ENCODE measurements at places on chromosomes 6 and 20.

DNA sequence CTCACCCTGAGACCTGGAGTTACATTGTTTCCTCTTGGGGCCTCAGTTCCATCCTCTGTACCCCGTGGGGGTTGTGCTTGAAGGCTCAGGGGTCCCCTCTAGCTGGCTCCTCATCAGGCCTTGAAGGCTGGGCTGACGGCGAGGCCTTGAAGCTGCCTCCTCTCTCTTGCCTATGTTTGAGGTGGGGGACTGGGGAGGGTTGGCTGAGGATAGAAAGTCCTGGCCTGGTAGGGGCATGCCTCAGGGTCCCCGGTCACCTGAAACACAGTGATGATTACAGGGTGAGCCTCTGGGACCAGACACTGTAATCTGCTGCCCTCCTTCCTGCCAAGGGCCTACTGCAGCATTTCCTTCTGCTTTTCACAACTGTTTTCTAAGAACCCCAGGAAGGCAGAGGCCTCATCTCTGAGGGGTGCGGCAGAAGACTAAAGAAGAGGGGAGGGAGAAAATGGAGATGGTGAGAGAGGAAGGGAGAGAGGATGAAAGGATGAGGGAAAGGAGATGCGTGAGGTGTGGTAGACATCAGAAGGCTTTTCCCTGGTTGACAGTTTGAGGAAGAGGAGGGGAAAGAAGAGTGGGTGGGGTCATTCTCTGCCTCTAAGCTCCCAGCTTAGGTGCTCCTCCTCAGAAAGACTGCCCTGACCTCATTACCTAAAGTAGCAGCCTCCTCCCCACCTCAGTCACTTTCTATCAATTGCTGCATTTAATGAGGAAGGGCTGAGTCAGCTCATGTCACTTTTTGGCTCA lies 29.7 kb downstream of the VEGFA start:
- no peak for DNase-seq

DNA sequence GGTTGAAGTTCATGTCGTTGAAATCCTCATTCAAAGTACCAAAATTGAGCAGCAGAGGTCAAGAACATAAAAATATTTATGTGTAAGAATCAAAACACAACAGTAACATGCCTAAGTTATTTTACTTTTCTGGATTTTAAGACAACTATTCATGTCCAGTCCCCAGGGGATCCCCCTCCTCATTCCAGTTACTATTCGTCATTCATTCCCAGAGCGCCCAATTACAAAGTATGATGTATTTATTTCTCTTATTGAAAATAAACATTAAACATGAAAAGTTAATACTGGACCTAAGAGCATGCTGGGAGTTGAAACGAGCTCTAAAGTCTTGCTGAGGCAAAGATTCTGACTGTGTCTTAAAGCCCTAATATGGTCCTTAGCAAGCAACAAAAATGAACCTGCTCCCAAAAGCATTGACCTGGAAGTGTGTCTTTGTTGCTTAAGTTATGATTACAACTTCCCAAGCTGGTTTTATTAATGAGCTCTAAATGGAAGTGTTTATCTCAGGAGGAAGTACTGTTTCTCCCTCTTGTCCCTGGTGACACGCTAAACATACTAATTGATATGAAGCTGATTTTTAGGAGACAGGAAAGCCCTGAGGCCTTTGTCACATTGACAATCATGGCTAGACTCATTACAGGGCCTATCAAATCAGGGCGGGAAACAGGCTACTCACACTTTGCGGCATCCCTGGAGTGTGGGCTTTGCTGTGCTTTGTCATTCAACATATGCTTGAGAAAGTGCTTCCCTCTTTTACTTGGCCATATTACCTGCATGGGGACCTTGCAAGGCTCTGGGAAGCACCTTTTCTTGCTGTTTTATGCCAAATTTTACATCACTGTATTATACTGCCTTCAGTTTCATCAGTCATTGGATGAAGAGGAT lies 192.2 kb upstream of the DTNBP1 start:
- no peak for DNase-seq

DNA sequence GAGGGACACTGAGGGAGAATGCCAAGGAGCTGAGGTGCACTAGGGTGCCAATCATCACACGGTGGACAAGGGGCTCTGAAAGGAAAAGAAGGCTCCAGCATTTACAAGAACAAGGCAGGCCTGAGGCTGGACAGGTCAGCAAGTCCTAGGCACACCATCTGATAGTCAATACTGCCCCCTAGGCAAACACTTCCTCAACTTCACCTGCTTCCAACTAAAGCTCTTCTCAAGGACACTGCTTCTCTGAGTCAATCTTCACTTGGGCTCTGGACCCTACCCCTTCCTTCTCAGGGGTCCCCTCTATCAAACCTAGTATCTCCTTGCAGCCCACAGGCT lies 37.7 kb upstream of the SLC4A11 start:
- DNase-seq, result no peak

DNA sequence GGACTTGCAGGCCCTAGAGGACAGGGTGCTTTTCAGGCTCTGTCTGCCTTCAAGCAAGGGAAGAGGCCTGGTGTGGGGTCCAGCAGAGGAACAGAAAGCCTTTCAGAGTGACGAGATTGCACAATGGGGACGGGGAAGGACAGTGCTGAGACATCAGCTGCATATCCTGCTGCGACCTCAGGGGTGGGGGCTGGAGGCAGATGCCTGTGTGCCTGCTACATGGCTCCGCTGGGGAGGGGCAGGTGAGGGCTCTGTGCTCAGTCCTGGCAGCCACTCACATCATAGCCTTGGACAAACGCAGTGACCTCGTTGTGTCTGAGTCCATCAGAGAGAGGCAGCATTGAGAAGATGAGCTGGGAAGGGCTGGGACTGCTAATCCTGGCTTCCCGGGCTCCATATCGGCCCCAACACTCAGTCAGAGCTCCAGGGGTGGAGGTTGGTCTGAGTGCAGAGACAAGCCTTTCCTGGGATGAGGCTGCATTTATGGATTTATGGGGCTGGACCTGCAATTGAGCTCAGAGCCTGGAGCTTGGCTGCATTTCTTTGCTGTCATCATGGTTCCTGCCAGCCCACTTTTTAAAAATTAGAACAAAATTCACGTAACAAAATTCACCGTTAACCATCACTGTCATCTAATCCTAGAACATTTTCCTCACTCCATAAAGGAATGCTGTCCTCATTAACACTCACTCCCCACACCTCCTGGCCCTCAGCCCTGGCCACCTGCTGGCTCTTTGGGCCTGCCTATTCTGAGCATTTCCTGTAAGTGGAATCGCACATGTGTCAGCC lies 196.9 kb upstream of the SLC24A3 start:
- DNase-seq, result no peak

GRCh38 chr6:70894001-70894400 lies 62.9 kb downstream of the B3GAT2 start:
- no peak for DNase-seq

DNA sequence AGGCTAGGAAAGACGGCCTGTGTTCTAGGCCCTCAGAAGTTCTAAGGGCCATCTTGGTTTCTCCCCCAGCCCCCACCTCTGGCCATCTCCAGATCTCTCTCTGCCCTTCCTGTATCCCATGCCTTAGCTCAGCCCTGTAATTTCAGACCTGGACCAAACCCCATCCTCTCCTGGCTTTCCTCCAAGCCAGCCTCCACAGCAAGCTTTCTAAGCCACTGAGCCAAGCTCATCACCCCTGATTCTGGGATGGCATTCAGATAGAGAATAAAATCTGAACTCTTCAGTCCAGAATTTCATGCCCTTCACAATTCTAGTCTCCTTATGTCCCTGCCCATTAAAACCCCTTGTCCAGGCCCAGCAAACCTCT lies 18.9 kb upstream of the CCM2L start:
- no peak for DNase-seq

DNA sequence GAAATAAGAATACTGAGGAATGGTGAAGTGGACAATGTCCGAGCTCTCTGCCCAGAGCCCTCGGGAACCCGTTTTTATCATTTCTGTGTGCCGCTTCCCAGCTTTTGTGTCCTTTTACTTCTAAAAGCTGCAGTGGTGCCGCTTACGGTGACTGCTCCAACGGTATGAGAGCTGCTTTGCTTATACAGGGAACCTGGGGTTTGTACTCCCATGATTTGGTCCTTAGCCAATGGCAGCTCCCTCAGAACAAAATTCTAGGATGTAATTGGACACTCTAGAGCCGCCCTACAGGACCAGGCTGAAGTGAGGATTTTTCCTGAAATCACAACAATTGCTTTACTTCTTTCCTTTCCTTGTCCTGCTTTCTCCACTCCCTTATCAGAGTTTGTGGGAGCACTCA lies 24.2 kb upstream of the PCSK2 start:
- no peak for DNase-seq

DNA sequence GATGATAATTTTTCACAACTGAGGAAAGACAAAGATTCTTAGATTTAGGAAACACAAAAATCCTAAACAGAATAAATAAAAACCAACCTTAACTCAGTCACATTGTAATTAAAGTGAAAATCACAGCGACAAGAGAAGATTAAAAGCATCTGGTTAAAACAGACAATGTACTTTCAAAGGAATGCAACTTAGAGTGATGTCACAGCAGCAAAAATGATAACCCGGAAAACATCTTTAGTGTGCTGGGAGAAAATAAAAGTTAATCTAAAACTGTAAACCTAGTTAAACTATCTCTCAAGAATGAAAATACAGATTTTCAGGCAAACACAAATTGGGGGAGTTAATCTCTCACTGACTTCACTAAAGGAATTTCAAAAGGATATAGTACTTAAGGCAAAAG lies 76.8 kb upstream of the OGFRL1 start:
- DNase-seq, result no peak

GRCh38 chr6:142013287-142013686 lies 119.4 kb upstream of the GJE1 start:
- DNase-seq, result no peak

DNA sequence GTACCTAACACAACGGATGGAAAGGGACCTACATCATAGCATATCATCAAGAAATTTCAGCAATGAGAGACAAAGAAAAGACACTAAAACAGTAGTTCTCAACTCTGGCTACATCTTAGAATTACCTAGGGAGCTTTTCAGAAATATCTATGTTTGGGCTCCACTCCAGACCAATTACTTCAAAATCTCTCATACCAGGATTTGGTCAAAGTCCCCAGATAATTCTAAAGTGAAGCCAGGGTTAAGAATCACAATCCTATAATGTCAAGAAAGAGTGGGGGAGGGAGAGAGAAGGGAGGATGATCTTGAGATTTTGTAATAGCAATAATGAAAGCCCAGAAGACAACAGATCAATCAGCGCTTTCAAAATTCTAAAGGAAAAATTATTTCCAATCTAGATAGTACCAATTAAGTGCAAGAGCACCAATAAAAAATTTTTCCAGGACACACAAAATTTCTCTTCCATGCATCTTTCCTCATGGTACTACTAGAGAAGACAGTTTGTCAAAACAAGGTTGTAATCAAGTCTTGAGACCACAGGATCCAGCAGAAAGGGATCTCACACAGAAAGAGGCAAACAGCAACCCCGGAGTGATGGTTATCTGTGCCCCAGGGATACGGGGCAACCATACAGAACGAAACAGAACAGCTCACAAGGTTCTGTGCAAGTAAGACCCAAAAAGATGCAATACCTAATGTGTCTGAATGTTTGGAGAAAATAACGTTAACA lies 152.9 kb upstream of the DST start:
- DNase-seq, result no peak

GRCh38 chr6:22302838-22303237 lies 6.0 kb upstream of the PRL start:
- no peak for DNase-seq

GRCh38 chr20:43636429-43636828 lies 30.5 kb upstream of the MYBL2 start:
- DNase-seq, result no peak

GRCh38 chr6:38579010-38579628 lies 60.6 kb downstream of the BTBD9 start:
- DNase-seq, result no peak

DNA sequence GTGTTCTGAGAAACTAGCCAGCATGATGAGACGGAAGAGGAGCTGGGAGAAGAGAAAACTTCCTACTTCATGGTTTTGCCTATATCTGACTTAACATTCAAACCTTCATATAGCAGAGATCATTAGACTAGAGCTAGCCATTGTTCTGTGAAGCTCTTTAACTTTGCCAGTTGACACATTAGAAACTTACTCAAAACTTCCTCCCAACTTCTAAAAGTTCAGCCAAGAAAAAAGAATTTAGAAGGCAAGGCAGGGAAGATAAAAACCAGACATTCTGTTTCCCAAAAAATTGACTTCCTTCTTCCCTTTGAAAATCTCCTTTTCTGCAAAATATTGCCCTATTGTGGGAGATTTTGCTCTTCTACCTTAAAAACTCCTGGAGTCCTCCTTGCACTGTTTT lies 134.8 kb upstream of the UST start:
- no peak for DNase-seq

DNA sequence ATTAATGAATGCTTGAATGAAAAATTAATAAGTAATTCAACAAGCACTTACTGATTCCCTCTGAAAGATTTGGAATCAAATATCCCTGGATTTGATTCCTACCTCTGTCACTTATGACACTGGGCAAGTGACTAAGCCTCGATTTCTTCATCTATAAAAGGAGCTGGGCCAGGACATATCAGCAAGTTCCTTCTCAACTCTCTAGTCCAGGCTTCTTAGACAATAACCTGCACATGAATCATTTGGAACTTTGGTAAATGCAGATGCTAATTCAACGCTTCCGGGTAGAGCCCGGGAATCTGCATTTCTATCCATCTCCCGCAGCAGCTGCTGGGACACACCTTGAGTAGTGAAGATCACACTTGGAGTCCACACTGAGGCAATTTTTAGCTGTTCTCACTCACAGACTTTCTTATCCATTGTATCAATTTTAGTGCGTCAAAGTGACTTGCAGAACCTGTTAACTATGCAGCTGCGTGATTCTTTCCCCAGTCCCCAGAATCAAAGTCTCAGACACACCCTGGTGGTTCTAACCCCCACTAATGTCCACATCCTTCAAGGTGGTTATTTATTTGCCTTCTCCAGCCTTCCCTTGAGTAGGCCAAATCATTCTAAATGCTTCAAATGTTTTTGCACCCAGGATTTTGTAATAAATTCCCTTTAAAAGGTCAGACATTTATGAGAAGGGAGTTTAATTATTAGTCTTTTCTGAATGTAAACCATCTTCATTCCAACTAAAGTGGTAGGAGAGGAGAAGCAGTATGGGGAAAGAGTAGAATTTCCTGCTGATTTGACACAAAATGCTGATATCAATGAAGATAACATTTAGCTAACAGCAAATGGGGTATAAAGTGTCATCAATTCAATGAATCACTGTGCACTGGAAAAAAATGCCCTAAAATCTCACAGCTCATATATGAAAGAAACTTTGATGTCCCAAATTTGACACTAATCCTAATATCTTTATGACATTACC lies 26.0 kb upstream of the CCND3 start:
- DNase-seq, result no peak

DNA sequence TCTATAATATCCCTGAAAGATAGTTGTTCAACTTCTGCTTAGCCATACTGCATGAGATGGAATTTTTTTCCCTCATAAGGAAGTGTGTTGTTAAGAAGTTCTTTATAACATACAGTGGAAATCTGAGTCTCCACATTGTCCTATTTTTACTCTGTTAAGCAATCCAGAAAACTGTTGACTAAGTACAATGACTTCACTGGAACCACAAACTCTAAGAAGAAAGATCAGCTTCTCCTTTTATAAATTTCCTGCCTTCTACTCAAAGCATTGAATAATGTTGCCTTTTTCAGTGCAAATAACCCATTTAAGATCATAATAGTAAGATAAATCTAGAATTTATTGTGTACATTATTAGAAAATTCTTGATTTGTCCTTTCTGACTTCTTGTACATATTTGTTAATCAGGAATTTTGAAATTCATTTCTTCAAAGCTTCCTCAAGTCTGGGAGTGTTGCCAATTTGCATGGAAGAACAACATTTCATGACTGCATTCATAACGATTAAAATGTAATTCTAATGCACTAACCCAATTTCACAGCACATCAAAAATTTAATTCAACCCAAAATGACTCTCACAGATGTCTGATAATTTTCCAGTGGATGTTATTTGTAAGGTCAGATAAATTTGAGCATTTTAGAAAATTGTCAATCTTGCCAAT lies 45.6 kb upstream of the ANKEF1 start:
- DNase-seq, result no peak
